ENCODE measurements at places on chromosomes 12 and 14. TPM values are rescaled to one million over a fixed set of nuclear protein-coding genes. Genes with fewer than 3 reads are reported as not detected.
A peak's percentile ranks its signal among the peaks of the same experiment; 100 is the strongest.

DNA sequence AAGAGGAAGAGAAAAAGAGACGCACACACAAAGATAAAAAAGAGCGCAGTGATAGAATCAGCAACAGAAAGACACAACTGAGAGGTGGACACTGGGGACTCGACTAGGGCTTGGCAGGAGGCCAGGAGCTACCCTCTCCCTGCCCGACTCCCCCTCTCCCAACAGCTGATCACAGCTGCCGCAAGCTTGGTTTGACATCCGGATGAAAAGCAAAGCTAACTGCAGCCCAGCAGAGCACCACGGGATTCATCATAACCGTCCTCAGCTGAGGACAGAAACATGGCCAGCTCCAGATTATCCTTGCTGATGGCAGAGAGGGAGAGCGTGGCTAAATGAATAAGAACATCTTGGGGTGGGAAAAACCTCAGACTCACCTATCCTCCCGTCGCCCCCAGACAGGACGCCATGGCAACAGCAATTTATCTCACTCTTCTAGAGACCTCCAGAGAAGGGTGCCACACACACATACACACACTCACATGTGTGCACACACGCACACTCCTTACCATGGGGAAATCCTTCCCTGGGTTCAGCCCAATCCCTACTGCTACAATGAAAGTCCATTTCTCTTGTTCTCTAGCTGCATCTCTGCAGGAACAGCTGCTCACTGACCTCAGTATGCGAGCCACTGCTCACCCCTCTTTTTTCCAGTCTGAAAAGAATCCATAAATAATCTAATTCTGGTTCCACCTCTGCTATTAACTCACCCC lies 135.3 kb downstream of the NTF3 start:
- DNase-seq, result no peak

- DNase-seq, result no peak
These were observed 150.8 kb downstream of the PRKCH start for GRCh38 chr14:61472011-61472672.

- no peak for DNase-seq
These were observed 7.5 kb upstream of the KRT1 start for GRCh38 chr12:52687497-52688385.

- peak; percentile 83 for DNase-seq
These were observed at the start of gene B3GNT4 for GRCh38 chr12:122203301-122204166. B3GNT4 (plus strand) TSS chr12:122203709; CDS start chr12:122204619, 910 bp downstream.

DNA sequence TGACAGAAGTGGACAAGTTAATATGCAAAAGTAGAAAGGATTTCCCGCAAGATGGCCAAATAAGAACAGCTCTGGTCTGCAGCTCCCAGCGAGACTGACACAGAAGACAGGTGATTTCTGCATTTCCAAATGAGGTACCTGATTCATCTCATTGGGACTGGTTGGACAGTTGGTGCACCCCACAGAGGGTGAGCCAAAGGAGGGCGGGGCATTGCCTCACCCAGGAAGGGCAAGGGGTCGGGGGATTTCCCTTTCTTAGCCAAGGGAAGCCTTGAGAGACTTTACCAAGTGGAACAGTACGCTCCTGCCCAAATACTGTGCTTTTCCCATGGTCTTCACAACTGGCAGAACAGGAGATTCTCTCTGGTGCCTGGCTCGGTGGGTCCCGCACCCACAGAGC lies 191.3 kb downstream of the ALG10B start:
- DNase-seq, result no peak

DNA sequence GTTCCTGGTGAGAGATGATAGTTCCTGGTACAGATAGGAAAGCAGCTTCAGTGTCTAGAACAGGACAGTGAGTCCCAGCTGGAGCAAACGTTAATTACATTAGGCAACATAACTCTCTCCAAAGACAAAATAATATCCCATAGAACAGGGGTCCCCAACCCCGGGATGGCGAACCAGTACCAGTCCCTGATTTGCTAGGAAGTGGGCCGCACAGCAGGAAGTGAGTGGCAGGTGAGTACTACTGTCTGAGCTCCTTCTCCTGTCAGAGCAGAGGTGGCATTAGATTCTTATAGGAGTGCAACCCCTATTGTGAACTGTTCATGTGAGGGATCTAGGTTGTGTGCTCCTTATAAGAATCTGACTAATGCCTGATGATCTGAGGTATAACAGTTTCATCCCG lies 204.1 kb downstream of the NELL2 start:
- no peak for DNase-seq

DNA sequence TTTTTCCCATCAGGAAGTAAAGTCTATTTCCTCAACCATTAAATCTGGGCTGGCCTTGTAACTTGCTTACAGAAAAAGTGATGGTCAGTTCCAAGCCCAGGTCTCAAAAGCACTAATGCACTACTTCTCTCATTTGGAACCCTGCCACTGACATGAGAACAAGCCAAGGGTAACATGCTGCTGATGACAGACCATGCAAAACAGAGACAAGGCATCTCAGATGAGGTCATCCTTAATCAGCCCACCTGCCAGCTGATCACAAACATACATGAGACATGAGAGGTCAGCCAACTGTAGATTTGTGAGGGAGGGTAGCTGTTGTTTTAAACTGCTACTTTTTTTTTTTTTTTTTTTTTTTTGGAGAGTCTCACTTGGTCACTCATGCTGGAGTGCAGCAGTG lies 16.2 kb downstream of the TWF1 start:
- DNase-seq, result no peak

- DNase-seq, result no peak
These were observed 4.5 kb upstream of the KLHL33 start for GRCh38 chr14:20440465-20440864.

- DNase-seq, result no peak
These were observed 89.8 kb downstream of the ZFP36L1 start for GRCh38 chr14:68703093-68703492.

DNA sequence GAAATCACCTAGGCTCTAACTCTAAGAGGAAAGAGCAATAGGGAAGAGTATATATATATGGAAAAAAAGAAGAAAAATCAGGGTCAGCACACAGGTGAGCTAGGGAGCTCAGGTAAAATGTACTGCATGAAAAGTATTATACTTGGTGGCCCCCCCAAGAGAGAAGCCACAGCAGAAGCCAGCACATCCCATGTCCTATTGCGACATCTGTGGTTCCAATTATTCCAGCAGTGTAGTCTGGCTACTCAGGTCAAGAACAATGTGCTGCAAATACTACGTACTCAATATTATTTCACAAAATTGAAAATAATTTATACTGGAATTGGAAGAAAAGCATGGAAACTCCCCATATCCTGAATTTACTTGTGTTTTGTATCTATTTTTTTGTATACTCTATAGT lies 85.5 kb downstream of the CEP83 start:
- DNase-seq, result no peak

GRCh38 chr12:124726596-124727263 lies 136.9 kb downstream of the SCARB1 start:
- no peak for DNase-seq

DNA sequence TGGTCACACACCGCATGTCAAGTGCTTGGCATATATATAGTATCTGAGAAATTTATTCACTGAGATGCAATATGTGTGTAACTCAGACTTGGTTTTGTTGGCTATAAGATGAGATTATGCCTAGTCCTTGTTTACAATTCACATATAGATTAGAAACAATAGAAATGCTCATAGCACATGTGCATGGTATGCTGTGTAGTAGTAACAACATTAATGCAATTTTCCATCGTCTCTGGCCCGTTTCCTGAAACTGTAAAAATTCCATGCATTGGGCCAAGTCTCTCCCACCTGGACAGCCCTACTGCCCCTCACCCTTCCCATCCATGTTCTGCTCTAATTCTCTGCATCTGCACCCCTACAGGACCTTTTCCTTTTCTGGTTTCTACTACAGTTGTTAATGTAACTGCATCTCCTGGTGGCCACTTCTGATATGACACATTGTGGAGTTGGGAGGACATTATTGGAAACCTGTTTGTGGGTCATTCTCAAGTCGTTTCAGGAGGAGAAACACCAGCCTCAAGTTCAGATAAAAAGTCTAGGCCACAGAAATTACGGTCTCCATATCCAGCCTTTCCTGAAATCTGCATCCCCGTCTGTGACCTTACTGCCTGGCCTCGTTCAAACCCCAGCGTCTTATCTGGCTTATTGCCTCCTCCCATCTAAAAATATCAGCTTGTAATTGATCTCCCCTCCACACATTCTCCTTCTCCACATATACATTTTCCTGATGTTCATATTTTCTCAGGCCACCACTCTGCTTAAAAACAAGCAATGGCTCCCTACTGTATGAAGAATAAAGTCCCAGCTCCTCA lies 37.5 kb downstream of the EMP1 start:
- DNase-seq, result no peak

DNA sequence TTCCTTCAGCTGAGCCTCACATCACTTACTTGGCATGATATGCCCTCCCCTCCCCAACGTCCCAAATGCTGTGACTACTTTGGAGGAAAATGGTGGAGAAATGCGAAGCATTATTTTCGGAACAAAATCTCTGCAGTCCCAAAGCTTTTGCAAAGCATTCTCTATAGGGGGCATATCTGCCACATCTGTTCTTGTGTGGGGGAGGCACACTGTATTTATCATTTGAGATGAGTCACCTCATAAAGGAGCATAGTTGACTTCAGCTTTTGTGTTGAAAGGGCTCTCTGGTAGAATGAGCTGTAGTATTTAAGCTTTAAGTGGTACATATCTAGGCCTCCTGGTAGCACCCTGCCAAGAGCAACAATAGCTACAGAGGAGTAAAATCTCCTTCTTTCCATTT lies 447.5 kb downstream of the ADAMTS20 start:
- DNase-seq, result no peak

DNA sequence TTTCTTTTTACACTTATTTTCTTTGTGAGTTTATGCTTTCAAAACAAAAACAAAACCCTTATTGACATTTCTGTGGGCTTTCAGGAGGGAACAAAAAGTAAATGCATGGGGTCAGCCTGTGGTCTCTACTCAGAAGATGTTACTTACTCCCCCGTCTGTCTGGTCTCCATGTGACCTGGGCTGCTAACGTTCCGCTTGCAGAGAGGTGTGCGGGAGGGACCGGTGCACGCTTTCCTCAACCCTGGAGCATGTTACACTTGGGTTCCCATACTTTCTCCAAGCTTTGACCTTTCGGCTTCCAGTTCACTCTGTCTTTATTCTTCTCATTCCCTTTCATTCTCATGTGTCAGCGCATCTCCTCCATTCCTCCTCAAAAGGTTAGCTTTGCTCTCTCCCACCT lies 36.5 kb downstream of the ZC3H14 start:
- no peak for DNase-seq

DNA sequence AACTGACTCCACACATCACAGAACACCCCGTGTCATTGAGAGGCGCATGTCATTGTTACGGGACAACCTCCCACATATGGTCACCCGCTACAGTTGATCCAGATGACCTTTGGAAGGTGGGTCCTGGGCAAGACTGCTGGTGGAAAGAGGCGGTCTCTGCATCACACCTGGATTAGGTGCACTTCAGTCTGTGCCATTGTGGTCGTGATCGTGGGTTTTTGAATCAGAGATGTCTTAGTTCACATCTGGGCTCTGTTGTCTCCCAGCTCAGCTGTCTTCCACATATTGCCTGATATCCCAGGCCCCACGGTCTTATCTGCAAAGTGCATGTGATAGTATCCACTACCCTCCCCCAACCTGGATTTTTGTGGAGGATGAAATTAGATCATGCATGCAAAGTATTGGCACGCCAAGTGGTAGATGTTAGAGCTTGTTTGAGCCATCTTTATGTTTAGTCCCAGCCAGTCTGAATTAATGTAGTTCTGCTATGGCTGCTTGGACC lies 208.7 kb upstream of the FOXN3 start:
- DNase-seq, result no peak

DNA sequence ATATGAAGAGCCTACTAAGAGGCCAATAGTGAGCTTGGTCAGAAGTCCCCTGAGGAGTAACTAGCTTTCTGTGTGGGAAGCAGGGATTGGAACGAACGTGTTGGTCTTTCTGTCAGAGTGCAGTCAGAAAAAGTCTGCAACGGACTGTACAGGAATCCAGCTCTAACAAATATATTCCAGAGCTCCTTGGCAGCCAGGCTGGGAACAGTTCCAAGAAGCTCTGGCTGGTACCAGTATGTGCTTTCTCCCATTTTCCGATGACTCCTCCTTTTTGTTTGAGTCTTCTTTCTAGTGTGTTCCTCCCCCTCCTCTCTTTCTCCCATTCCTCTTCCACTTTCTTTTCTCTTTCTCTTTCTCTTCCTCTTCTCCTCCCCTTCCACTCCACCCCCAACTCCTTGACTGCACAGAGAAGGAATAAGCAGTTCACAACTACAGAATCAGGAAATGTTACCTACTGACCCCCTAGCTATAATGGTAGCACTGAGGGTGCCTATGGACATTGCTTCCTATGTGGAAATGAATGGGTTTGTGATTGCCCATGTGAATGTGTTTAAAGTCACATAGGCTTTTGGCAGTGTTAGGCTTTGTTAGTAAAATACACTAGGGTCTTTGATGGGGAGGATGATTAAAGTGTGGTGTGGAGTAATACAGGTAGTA lies 59.9 kb downstream of the TTLL5 start:
- DNase-seq, result no peak

- peak; percentile 15 for DNase-seq
These were observed 2.9 kb downstream of the CAMKK2 start for GRCh38 chr12:121293603-121294002.

DNA sequence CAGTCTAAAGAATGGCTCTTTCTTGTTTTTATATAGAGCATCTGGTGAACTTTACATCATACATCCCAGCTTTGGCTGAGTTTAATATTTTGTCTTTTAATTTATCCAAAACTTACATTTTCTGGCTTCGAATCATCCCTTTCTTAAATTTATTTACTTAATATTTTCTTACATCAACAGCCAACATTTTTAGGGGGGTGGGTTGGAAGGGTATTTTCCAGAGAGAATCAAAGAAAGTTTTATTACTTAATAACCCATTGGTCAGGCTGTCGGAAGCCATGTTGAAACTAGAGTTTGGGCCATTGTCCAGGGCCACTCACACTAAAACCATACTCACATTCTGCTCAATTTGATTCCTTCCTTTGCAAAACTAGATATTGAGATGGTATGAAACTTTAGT lies 220.2 kb downstream of the AEBP2 start:
- DNase-seq, result no peak

- no peak for DNase-seq
These were observed 52.2 kb downstream of the FAR2 start for GRCh38 chr12:29201296-29201695.

GRCh38 chr12:66187821-66188220 lies 1.2 kb upstream of the IRAK3 start:
- no peak for DNase-seq

DNA sequence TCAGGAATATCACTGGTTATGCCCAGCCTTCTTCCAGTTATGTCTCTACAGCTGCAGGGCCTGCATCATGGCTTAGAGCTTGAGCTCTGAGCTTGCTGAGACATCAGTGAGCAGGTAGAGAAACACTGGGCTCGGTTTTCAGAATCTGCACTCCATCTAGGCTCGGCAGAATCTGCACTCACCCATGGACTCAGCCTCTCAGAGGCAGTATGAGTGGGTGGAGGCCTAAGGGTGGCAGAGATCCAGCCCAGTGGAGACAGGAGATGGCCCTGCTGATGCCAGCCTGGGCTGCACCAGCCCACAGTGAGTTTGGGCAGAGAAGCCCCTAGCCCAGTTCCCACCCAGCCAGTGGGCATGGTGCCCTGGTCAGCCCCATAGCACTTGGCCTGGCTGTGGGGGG lies 12.8 kb downstream of the KRT80 start:
- DNase-seq, result no peak

CCDC38 gene
- total RNA-seq, result 0.29 TPM

COCH gene
- 1.9 TPM for total RNA-seq

LRFN5 gene
- 1.1 TPM for total RNA-seq

TAS2R31 gene
- 0.55 TPM for total RNA-seq

TESPA1 gene
- not detected for total RNA-seq

ZNF140 gene
- total RNA-seq, result 11.4 TPM

CIROP gene
- total RNA-seq, result not detected
